NCI-H187 (cell line): ENCODE measurements at places on chromosomes 7 and 10.
A peak's percentile ranks its signal among the peaks of the same experiment; 100 is the strongest.

- DNase-seq = no peak
Observed at GRCh38 chr7:28623105-28623730, 210.9 kb downstream of the CREB5 start.

- no peak for DNase-seq
Observed at GRCh38 chr7:128792471-128793180, 858 bp downstream of the CCDC136 start.

DNA sequence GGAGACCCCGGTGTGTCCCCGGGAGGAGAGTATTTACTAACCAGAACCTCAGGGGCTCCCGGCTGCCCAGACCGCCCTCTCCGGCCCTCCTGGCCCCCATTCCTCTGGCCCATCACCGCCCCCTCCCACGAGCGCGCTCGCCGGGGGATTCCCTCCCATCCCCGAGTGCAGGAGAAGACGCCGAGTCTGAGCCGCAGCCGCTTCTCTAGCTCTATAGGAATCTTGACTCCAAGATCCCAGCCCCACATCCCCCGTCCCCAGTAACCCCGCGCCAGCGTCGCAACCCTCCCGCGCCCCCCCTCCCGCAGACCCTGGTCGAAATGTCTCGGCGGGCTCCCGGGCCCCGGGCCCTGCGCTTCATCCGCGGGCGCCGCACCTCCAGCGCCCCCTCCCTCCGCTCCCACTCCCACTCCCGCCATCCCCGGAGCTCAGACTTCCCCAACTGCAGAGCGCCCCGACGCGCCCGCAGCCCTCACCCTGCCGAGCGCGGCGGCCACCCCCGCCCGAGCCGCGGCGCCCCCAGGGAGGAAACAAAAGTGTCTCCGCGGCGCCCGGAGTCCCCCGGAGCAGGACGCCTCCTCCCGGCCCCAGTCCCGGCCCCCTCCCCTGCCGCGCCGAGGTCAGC, 541 bp downstream of the ELMO1 start:
- DNase-seq = no peak

- no peak for DNase-seq
Observed at GRCh38 chr7:51315393-51316261, 982 bp downstream of the COBL start.

DNA sequence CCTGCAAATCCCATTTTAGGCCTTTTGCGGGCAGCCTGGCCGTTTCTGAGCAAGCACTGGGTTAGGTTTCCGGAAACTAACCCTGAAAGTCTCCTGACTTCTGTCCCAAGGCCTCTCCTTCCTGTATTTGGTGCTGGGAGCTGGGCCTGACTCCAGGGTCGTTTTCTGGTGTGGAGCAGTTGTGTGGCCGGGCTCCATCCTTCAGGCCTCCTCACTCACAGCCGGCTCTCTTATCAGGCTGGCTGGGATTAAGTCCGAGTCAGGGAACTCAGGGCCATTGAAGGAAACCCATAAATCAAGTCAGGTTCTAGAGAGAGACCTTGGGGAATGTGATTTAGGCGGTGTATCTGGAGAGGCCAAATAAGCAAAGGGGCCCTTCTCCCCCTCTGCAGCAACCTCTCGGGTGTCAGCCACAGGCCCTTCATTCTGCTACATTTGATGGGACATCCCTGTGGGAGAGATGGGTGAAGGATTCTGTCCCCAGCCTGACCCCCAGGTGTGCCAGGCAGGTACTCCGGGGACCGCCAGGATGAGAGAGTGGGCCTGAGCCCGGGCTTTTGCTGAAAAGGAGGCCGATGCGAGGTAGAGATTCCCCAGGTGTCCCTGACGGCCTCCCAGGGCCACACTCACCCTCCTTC, 3.3 kb downstream of the GATA3 start:
- DNase-seq = no peak

DNA sequence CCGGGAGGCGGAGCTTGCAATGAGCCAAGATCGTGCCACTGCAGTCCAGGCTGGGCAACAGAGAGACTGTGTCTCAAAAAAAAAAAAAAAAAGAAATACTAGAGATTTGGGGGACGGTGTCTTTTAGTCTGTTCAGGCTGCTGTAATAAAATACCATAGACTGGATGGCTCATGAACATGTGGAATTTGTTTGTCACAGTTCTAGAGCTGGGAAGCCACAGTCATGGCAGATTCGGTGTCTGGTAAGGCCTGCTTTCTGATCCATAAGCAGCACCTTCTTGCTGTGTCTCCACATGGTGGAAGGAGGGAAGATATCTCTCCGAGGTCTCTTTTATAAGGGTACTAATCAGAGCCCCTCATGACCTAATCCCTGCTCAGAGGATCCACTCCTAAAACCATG, 102.7 kb upstream of the MKLN1 start:
- no peak for DNase-seq

DNA sequence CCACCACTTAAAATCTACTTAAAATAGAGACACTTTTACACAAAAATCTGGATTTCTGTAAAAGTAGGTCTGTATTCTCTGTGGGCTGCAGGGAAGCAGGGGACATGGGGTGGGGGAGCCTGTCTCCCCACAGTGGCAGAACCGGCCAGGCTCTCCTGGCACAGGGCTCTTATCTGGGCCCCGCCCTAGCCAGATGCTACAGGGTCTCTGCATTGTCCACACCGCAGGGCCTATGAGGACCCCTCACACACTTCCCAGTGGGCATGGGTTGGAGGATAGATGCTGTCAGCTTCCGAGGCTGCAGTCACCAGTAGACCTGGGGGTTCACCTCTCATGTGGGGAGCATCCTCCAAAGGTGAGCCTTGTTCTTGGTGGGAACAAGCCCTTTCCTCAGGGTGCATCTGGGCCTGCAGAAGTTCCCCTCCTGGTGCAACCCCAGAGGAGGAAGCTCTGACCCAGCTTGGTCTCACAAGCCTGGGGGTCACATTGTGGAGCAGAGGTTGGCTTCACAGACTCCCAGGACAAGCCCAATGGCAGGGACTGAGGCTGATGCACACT, 15.4 kb upstream of the MYL7 start:
- DNase-seq = no peak

- peak; percentile 90 for DNase-seq
Observed at GRCh38 chr10:5684318-5684970, at the start of gene TASOR2. TASOR2 (plus strand) TSS chr10:5684838; CDS start chr10:5720643, 35,805 bp downstream.

DNA sequence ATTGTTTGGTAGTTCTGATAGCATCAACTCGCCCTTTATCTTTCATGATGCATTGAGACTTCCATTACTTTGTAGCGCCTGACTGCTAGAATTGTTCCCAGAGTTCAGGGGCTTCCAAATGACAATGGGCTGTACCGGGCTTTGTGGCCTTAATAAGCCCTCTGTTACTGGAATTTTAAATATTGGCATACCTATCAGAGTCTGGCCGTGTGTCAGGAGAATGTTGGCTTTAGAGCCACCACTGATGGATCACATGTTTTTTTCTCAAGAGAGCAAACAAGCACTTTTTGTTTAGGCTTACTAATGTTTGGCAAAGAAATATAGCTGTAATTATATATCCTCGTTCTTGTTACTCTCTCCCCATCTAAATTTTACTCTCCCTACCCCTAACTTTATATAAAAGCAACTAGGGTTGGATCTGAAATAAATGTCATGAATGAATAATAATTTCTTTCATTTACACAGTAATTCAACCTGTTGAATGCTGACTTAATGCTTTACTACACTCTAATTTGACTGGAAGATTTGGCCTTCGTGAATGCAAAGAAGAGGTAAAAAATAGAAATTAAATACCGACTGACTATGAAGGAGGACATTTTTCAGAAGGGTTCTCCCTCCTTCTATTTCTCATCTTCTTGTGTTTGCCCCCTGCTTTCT, 396.7 kb downstream of the AUTS2 start:
- DNase-seq = no peak

- no peak for DNase-seq
Observed at GRCh38 chr7:72038022-72038732, 374.0 kb downstream of the CALN1 start.

DNA sequence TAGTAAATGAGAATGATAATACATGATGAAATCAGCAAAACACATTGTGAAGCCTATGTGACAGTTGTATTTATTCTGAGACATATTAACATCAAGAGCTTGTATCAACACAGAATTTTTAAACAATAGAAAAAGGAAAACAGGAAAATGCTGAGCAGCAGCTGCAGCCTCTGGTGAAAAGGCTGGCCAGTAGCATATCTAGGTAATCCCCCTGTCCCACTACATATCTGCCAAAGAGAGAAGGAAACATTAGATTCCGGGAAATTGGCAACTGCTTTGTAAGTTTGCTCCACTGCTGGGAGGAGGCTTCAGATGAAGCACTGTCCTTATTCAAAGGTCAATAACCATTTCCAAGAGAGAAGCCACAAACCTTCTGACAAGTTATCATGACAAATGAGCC, 89.4 kb downstream of the RALA start:
- no peak for DNase-seq

- DNase-seq = no peak
Observed at GRCh38 chr10:91978585-91978984, 55.0 kb downstream of the BTAF1 start.

GRCh38 chr10:43203448-43204041, 63.3 kb downstream of the RASGEF1A start:
- no peak for DNase-seq

- DNase-seq = no peak
Observed at GRCh38 chr7:11707606-11708193, 124.3 kb downstream of the THSD7A start.

- DNase-seq = no peak
Observed at GRCh38 chr10:132910186-132910880, 32.0 kb downstream of the CFAP46 start.

- no peak for DNase-seq
Observed at GRCh38 chr10:52004342-52004949, 305.1 kb upstream of the CSTF2T start.

DNA sequence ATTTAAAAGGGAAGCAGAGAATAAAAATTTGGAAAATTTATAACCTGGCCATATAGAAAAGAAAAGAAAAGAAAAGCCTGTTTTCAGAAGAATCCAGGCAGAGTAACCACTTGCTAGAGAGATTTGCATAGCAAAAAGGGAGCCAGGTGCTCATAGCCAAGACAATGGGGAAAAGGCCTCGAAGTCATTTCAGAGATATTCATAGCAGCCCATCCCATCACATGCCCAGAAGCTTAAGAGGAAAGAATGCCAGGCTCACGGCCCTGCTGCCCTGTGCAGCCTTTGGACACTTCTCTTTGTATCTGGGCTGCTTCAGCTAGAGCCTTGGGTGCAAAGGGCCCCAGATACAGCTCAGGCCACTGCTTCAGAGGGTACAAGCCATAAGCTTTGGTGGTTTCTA, 159.8 kb downstream of the CCDC7 start:
- DNase-seq = no peak

- DNase-seq = no peak
Observed at GRCh38 chr7:18287482-18287881, 208.1 kb upstream of the HDAC9 start.

DNA sequence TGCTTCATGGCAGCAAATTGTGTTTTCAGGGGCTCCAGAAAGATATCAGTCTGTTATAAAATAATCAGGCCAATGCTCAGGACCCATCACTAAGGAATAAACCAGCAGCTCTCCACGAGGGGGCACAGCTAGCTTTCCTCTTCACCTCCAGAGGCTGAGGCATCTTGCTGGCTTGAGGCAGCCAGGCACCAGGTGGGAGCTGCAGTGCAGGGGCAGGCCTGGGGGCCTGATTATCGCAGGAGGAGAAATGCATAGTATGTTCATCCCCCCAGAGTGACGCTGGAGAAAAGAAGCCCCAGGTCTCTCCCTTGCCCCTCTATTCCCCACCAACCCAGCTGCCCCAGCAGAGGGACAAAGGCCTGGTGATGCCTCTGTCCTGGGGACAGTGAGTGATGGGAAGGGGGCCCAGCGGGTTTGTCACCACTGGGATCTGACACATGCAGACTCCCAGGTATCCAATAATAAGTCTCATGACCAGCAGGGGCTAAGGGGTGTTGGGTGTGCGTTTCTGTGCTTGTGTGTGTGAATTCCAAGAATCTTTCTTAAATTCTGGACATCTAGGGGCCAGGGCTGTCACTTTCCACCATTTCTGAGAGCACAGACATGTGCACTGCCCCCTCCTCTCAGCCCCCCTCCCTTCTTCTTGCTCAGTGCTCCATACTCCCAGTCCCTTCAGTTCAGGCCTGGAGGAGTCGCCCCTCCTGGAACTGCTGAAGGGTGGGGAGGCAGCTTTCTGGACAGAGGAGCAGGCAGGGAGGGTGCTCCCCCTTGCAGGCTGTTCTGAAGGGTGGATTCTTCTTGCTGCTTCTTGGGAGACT, 128.1 kb upstream of the FAM20C start:
- DNase-seq = no peak

DNA sequence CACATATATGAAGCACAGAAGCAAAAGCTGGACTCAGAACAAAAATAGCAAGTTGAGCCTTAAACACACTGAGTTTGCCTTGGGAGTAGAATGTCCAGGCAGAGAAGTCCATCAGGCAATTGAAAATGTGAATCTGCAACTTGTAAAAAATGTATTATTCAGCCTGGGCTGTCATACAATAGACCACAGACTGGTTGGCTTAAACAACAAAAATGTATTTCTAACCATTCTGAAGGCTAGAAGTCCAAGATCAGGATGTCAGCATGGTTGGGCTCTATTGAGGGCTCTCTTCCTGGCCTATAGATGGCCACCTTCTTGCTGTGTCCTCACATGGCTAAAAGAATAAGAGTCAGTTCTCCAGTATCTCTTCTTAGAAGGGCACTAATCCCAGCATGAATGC, 76.5 kb upstream of the CAPZA2 start:
- no peak for DNase-seq
